ENCODE measurements at places on chromosomes 7 and 10.

- DNase-seq, result no peak
These were observed 163.7 kb upstream of the PRPS1L1 start for GRCh38 chr7:18191341-18191740.

DNA sequence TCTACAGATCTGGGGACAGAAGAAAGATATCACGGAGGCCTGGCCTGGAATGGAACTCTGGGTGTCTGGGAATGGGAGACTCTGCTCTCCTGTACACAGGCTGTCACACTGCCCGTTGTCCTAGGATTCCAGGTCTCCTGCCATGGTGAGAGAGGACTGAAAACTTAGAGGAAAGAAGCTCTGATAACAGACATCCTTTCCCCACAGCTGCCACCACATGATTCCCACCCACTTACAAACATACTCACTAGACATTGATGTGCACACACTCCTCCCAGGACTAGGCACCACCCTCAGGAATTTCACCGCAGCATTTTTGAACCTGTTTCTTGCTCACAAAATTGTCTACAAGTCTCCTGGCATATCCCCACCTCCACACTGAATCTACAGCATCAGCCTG, 5.7 kb downstream of the ZNF92 start:
- DNase-seq, result no peak

- DNase-seq, result no peak
These were observed 36.8 kb downstream of the WIPF3 start for GRCh38 chr7:29843093-29843492.

GRCh38 chr7:147547252-147547897, 1043.2 kb upstream of the C7orf33 start:
- no peak for DNase-seq

DNA sequence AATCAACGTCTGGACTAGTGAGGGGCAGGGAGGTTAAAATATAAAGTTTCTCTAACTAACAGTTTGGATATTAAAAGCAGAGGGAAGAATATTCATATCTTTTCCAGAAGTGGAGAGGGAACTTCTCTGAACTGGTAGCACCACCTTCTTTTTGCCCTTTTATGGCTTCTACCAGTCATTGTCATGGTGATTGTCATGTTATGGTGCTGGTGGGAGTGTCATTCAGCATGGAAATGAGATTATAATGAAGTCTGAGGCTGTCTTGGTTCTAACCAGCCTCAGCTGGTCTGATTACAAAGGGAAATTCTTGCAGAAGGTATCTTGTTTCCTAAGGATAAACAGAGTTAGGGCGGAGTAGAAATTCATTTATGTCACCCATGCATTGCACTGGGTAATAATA, 523.8 kb downstream of the ZWINT start:
- no peak for DNase-seq

DNA sequence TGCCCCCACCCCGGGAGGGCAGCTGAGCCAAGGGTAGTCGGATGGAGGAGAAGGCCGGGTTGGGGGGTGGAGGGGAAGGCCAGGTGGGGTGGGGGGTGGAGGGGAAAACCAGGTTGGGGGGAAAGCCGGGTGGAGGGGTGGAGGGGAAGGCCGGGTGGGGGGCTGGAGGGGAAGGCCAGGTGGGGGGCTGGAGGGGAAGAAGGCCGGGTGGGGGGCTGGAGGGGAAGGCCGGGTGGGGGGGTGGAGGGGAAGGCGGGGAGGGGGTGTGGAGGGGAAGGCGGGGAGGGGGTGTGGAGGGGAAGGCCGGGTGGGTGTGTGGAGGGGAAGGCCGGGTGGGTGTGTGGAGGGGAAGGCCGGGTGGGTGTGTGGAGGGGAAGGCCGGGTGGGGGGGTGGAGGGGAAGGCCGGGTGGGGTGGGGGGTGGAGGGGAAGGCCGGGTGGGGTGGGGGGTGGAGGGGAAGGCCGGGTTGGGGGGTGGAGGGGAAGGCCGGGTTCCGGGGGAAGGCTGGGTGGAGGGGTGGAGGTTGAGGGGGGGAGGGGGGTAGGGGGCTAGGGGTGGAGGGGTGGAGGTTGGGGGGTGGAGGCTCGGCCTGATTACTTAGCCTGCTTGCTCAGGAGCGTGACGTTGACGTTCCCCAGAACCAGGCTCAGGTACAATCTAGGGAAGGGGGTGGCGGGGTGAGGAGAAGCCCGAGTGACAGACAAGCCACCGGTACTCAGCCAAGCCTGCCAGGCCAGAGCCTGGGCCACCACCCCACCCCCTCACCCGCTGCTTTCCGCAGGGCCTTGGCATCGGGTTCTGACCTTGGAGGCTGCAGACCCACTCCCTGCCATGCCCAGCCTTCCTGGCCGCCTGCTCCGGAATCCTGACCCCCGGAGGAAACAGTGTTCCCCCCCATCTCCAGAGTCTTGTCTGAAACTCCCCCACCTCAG, 5.6 kb downstream of the TMEM120A start:
- no peak for DNase-seq

- no peak for DNase-seq
These were observed 198.1 kb downstream of the REEP3 start for GRCh38 chr10:63719226-63719856.

GRCh38 chr10:124917428-124918190, 24.3 kb upstream of the ZRANB1 start:
- peak; percentile 30 for DNase-seq

- DNase-seq, result no peak
These were observed 472.8 kb upstream of the STEAP1 start for GRCh38 chr7:89681448-89681847.

DNA sequence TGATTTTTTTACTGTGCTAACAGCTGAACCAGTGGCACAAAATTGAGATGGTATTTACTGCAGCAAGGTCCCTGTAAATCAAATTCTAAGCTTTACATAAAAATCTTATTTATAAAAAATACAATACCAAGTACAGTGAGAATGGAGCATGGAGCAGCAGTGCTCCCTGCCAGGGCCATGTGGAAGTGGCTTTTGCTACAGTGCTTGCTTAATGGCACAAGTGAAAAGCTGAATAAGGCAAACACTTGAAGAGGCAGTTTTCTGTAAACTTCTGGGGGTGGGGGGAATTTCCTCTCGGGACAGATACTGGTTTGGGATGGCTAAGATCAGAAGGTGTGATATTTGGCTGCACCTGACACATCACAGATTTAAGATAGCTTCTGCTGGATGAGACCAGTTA, 27.5 kb downstream of the AP3M1 start:
- no peak for DNase-seq

GRCh38 chr7:114832906-114833595, 88.8 kb upstream of the MDFIC start:
- DNase-seq, result no peak

All from 8988T (cell line).